ENCODE measurements at places on chromosomes 1 and 21.

DNA sequence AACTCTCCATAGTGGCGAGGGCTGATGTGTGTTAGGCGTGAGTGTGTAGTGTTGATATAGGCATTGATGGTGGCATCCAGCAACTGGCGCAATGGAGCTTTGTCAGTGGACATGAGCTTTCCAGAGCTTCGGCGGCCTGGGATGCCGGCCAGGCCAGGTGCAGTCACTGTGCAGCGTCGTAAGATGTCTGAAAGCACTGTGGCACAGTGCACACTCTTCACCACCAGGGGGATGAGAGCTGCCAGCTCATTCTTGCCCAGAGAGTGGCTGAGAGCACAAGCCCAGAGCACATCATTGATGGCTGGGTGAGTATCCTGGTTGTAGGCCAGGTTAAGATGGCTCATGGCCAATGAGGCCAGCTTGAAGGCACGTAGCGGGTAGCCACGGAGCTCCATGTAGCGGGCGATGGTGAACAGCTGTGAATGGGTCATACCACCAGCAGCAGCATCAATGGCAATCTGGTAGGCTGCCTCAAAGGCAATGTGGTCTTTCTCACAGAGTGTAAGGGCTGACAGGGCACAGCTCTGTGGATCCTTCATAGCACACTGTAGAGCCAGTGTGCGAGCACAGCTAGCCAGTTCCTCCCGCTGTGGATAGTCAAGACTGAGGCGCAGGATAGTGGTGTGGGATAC, 6.7 kb downstream of the UROD start:
- peak; percentile 69 for DNase-seq

DNA sequence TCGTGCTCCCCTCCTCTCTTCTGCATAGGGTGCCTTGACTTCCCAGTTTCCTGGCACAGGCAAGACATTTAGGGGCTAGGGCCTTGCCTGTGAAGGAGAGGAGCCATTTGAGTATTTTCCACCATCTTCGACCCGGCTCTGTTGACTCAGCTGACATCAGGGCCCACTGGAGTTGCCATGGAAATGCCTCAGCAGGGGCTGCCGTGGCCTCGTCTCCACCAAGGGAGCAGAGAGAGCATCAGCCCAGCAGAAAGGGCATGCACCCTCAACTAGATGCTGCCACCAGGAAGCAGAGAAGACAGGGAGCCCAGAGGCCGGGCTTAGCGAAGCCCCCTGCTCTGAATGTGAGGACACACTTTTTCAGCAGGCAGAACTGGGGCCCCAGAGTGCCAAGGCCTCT, 101.9 kb upstream of the ACTL8 start:
- no peak for DNase-seq

DNA sequence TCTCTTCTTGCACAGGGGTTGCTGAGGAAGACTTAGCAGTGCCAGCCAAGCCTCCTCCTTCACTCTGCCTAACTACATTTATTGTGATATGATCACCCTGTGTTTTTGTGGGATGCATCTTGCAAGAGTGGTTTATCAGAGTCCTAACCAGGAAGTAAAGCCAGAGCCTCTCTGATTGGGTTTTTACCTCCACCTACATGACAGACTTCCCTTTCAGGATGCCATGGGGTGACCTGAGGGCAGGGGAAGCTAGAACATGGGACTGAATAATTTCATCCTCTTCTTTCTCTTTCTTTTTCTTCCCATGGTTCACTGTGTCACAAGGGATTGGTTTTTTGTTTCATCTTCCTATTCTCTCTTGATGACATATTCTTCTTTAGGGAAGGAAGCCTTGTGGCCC, 146.6 kb downstream of the HHAT start:
- no peak for DNase-seq

DNA sequence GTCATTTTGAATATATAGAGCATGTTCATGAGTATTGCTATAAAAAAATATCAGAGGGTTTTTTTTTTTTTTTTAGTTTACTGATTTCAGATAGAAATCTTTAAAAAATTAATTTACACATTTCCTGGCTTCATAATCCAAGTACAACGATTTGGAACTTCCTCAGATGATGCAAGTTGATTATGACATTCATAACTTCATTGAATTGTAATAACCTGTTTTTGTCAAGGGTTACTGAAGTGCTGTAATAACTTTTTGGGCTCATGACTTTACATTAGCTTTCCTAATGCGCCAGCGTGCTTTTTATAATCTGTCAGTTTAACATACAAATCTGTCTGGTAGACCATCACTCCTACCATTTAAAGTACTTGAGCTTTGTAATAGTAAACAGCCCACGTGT, 81.3 kb downstream of the SASS6 start:
- DNase-seq = no peak

DNA sequence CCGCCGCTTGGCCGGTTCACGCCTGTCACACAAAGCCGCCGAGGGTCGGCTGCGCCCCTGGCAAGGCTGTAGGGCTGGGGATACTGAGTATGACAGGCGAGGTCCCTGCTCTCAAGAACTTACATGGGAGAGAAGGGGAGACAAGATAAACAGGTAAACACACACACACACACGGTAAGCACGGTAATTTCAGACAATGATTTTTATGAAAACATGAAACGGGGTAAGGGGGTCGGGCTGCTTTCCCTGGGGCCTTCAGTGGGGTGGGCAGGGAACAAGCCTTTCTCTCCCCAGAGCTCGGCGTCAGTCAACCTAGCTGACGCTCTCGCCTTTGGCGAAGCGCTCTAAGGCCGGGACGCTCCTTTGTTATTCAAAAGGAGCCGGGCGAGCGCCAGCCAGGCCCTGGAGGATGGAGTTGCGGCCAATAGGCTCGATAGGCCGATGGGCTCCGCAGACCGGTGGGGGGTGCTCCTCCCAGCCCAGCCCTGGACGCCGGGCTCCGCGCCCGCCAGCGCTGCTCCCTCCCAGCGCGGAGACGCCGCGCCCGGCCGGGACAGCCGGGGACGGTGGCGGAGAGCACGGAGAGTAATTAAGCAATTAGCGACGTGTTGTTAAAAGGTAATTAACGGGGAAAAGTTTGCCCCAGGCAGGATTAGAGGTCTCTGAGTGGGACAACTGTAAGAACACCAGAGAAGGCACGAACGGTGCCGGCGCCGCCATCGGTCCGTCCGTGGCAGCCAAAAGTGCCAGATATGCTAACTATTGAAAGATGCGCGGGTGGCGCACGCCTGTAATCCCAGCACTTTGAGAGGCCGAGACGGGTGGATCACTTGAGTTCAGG, 950 bp upstream of the INKA2 start:
- peak; percentile 78 for DNase-seq

DNA sequence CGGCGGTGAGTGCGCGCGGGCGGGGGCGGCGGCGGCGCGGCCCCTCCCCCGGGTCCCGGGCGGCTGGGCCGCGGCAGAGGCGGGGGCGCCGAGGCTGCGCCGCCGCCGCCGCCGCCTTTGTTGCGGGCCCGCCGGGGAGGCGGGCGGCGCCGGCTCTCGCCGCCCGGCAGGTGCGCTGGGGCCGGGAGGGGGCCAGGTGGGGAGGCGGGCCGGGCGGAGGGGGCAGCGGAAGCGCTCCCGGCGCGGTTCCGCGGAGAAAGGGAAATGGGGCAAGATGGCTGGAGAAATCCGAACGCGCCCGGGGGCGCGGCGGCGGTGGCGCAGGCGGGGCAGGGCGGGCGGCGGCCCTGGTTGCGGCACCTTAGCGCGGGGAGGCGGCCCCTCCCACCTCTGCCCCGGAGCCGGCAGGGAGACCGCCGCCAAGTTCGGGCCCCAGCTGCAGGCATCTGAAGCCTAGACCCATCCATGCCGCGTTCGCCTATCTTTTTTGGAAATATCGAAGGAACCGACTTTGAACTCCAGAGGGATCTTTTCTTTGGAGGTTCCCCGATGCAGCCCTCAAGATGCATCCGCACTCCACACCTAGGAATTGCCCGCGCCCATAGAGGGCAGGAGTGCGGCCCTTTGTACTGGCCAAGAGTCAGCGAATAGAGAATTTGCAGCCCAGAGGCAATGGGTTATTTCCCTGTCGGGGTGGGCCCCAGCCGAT, 479 bp downstream of the POGK start:
- DNase-seq = peak; percentile 80

GRCh38 chr1:204130981-204131892, 20.6 kb downstream of the ETNK2 start:
- DNase-seq = no peak

GRCh38 chr1:165056914-165057313, 299.6 kb downstream of the LMX1A start:
- no peak for DNase-seq

- no peak for DNase-seq
These were observed 32.6 kb downstream of the NENF start for GRCh38 chr1:212465311-212465710.

Data from NCI-H526 treated with DMSO at 0.1 percent for 48 hours (cell line).